Left cardiac atrium (tissue), 4 donors: ENCODE measurements at places on chromosomes 7 and 10.

GRCh38 chr7:142954680-142955268 lies 7.4 kb downstream of the KEL start:
- DNase-seq, result no peak

GRCh38 chr10:63197344-63198092 lies 64.4 kb downstream of the NRBF2 start:
- no peak for DNase-seq

DNA sequence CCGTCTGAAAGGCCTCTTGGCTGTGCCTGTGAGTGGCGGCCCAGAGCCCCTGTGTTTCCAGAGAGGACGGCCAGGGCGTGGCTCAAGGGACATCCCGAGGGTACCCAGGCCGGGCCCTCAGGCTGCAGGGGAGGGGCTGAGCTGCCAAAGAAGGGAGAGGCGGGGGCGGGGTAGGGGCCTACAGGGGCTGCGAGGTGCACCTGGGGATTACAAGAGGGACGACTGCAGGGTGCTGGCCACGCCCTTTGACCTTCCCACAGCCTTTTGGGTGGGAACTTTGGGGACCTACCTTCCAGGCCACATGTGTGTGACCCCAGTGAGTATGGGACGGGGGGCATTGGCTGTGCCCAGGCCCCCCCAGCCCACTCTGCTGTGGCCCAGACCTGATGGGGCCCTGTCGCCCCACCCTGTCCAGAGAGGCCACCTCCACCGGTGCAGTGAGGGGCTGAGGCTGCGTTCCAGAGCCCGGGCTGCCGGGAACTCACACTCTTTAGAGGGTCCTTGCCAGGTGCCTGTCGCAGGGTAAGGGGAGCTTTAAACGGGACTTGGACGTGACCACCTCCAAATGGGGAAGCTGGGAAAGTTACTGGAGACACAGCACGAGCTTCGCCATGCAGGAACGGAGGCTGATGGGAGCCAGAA lies 19.0 kb upstream of the NKX6-2 start:
- DNase-seq, result peak; percentile 14

- no peak for DNase-seq
Measured at GRCh38 chr7:118753479-118753878, 529.0 kb downstream of the ANKRD7 start.

- DNase-seq, result no peak
Measured at GRCh38 chr10:86413046-86413728, 46.6 kb upstream of the GRID1 start.

DNA sequence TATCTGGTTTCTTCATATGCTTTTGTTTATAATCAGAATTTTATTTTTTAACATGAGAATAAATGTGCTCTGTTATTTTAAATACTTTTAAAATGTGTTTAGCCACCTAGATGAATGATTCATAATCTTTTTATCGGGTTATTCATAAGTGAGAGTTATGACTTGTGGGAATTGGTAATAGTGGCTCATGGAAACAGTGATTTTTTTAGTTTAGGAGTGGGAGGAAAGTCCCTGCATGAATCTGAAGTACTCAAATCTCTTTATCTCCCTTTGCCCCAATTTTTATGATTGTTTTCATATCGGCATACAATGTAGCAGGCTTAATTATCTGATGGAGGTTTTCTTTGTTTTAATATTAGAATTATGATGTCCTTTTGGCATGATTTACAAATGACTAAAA lies 42.9 kb downstream of the TAX1BP1 start:
- DNase-seq, result no peak

- no peak for DNase-seq
Measured at GRCh38 chr7:124881981-124882380, 47.6 kb downstream of the POT1 start.

- DNase-seq, result no peak
Measured at GRCh38 chr10:49243139-49243538, 54.9 kb upstream of the TMEM273 start.

GRCh38 chr7:94590526-94591162 lies 65.3 kb downstream of the SGCE start:
- DNase-seq, result no peak

- DNase-seq, result peak; percentile 31
Measured at GRCh38 chr7:30921540-30922401, 10.1 kb downstream of the AQP1 start.

DNA sequence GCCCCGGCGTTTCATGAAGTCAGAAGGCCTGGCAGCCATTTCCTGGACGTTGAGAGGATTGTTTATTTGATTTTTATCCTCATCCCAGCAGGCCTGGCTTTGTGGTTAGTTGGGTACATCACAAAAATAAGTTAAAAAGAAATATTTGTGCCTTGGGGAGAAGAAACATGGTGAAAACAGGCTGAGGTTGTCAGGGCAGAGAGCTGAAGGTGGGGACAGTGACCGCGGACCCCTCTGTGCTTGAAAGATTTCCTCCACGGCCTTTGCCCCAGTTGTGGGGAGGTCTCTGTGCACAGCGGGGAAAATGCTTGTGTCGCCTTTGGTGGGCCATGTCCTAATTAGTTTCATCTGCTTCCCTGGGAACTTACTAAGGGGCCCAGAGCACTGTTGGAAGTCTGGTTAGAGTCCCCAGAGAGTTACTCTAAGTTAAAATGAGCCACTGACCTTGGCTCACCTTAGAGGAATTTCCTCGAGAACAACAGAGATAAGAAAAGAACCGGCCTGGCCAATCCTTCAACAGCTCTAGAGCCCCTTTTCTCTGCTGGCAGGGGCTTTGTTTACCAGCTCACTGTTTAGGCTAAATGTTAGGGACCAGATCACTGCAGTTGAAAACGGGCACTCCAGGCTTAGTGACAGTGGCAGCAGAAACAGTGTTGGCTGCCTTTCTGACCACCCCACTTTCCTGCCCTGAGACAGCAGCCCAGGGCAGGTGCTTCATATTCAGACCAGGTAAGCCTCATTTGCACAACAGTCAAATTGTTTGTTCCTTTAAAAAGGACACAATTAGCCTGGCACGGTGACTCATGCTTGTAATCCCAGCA lies 37.9 kb downstream of the CRCP start:
- peak; percentile 37 for DNase-seq

- DNase-seq, result peak; percentile 83
Measured at GRCh38 chr10:71835671-71836595, 15.1 kb downstream of the PSAP start.

DNA sequence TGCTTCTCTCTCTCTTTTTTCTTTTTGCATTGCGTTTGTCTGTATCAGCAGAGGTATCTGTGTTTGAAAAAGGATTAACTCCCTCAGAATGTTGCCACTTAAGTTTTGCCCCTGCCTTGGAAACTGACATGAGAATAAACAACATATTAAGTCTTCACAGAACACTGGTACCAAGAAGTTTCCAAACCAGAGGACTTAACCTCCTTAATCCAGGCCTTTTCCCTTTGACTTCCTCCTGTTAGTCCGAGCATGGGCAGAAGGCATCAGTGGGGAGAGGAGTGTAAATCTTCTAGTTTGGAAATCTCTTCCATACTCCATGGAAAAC lies 681.4 kb downstream of the LRMDA start:
- no peak for DNase-seq

DNA sequence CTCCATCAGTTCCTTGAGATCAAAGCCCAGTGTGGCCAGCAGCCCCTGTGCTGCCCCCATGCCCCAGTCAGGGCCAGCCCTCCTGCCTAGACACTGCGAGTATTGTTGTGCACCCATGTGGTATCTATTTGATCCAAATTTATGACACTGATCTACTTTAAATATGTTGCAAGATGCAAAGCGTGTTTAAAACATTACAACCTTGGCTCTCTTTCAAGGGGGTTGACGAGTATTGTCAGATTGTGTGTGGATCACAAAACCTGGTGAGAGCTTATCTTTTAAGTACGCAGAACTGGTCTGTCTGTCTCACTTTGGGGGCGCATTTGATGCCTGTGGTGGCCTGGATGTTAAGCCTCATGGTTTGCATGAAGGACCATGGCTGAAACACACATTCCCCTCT lies 108.9 kb downstream of the COL13A1 start:
- DNase-seq, result no peak

GRCh38 chr10:43190775-43191174 lies 52.5 kb downstream of the CSGALNACT2 start:
- no peak for DNase-seq

GRCh38 chr7:44144426-44144967 lies 3.4 kb upstream of the MYL7 start:
- DNase-seq, result no peak

DNA sequence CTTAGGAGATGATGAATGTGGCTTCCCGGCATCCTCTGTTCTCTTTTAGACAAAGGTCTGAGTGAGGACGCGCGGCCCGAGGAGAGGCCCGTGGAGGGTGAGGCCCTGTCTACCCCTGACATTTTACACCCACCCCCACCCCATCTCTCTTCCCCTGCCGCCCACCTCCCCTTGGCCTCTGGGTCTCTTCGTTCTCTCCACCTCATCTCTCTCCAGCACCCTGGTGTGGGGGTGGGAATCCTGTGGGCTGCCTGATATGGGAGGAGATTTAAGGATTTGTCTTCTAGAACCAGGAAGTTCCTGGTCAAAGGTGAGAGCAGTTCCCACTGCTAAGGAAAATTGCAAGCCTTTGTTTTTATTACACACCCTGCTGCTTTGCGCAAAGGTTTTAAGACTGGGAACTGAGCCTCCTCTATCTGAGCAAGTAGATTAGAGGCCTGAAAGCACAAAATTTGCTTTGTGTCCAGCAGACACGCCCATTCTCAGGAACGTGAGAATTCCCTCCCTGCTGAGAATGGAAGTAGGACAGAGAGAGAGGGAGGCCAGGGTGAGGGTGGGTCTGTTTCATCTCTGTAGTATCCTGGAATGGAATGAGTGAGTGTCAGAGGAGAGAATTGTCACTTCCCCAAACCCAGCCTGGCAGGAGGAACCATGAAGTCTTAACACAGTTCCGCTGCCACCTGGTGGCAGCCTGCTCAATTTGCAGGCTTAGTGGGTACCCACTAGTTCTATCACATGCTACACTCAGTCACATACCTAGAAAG lies 91.2 kb downstream of the GTF2IRD1 start:
- DNase-seq, result no peak

DNA sequence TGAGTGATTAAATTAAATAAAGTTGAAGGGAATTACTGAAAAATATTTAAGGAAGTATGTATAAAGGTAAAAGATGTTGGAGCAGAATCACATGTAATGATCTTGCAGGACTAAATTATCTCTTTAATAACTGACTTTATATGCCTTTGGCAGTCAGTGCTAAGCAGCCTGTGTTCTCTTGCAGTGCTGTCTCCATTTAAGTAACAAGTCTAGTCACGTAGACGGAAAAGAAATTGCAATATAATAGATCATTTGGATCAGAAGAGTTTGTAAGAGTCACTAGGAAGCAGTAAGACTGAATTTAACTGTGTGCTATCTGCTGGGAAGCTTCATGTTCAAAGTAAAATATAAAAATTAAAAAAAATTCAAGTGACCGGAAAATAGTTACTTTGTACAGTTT lies 21.4 kb downstream of the BZW2 start:
- no peak for DNase-seq

DNA sequence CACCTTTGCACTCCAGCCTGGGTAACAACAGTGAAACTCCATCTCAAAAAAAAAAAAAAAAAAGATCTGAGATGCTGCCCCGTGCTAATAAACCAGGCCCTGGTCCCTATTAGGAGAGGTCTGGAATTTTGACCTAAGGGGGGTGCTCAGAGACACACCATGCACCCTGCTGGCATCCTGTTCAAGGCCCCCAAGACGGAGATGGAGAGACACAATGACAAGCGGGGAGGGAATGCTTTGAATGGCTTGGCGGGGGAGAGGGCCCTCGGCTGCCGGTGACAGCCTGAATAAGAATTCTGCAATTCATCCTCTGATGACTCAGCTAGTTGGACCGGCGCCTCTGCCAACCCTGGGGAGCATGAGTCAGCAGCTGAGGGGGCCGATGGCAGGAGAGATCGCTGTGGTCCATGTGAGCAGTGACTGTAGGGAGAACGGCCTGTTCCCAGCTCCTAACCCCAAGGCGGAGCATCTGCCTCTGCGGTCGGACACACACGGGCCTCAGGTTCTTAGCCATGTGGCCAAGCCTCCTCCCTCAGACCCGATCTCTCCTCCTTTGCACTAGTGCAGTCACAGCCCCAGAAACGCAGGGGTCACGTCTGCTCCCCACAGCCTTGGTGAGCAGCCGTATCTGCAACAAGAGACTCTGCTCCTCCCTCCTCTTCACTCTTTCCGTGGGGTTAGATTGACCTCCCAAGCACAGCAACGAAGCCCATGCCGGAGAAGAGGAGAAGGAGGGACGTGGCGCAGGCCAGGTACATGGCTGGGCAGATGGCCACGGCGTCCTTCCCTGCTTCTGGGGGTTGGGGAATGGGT lies 14.9 kb downstream of the TRIM56 start:
- peak; percentile 95 for DNase-seq

DNA sequence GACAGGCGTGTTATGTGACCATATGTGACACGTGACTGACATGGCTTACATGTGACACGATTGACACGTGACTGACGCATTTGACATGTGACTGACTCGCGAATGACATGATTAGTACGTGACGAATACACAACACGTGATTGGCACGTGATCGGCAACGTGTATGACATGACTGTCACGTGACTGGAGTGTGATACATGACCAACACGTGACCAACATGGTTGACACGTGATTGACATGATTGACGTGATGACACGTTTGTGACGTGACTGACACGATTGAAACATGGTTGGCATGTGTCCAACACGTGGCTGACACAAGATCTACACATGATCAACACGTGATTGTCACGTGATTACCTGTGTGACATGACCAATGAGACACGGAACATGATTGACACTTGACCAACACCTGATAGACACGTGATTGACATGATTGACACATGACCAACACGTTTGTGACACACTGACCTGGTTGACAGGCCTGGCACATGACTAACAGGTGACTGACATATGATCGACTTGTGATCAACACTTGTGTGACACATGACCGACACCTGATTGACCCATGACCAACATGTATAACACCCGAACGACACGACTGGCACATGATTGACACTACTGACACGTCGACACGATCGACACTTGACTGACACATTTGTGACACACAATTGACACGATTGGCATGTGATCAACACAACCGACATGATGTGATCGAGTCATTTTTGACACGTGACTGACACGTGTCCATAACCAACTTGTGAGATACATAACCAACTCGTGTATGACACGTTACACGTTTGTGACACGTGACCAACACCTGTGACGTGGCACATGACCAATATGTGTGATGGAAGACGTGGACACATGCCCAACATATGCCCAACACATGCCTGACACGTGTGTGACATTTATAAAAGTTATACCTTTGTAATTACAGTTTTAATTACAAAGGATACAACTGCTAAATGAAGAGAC lies 21.1 kb downstream of the CRPPA start:
- no peak for DNase-seq

- DNase-seq, result no peak
Measured at GRCh38 chr7:43880596-43880995, 11.3 kb upstream of the MRPS24 start.

- DNase-seq, result no peak
Measured at GRCh38 chr10:71040343-71040742, 152.0 kb upstream of the PCBD1 start.

DNA sequence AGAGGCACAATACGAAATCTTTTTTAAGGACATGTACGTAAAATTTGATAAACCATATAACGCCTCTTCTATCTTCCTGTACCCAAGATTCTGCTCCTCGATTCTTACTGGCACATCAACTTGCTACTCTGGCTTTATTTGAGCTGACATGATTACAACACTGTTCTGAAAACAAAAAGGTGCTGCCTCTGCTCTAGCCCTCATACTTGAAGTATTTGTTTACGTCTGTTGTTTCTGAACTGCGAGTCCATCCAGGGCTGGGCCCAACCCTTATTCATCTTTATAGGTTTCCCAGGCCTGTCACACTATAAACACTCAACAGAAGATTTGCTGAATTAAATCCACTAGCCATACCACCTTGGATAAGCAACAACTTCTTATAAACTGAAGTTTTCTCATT lies 96.2 kb upstream of the SVIL start:
- no peak for DNase-seq

- DNase-seq, result no peak
Measured at GRCh38 chr7:144454256-144455039, 51.0 kb upstream of the NOBOX start.
